ENCODE measurements at places on chromosomes 3 and 15. TPM values are rescaled to one million over a fixed set of nuclear protein-coding genes. Genes with fewer than 3 reads are reported as not detected.

CCK gene
- not detected for total RNA-seq

LRRC31 gene
- not detected for total RNA-seq

CYP8B1 gene
- not detected for total RNA-seq

AP3B2 gene
- 0.25 TPM for total RNA-seq

Measured in CD4-positive, alpha-beta T cell (primary cell).